Naive thymus-derived CD4-positive, alpha-beta T cell (primary cell): ENCODE measurements at places on chromosomes 3 and 15. TPM values are rescaled to one million over a fixed set of nuclear protein-coding genes. Genes with fewer than 3 reads are reported as not detected.

DNA sequence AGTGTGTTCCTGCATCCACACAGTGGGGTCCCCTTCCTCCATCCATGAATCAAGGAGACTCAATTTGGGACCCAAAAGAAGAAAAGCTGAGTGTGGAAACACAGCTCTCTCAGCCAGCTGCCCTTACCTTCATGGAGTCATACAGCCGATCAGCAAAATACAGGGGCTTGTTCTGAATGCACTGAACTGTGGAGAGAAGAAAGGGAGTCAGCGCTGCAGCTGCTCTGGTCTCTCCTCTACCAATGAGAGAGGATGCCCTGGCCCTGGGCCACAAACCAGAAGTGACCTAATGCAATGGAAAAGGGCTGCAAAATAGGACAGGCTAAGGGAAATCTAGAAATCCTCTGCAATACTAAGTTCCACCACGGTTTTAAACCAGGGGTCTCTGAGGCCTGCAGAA, 46.7 kb downstream of the ANXA2 start:
- H3K4me3 ChIP-seq = no peak overlapping the region
- no peaks in the 10 kb centered on the region for H3K4me1 ChIP-seq
- no peaks in the 10 kb centered on the region for H3K27me3 ChIP-seq

DNA sequence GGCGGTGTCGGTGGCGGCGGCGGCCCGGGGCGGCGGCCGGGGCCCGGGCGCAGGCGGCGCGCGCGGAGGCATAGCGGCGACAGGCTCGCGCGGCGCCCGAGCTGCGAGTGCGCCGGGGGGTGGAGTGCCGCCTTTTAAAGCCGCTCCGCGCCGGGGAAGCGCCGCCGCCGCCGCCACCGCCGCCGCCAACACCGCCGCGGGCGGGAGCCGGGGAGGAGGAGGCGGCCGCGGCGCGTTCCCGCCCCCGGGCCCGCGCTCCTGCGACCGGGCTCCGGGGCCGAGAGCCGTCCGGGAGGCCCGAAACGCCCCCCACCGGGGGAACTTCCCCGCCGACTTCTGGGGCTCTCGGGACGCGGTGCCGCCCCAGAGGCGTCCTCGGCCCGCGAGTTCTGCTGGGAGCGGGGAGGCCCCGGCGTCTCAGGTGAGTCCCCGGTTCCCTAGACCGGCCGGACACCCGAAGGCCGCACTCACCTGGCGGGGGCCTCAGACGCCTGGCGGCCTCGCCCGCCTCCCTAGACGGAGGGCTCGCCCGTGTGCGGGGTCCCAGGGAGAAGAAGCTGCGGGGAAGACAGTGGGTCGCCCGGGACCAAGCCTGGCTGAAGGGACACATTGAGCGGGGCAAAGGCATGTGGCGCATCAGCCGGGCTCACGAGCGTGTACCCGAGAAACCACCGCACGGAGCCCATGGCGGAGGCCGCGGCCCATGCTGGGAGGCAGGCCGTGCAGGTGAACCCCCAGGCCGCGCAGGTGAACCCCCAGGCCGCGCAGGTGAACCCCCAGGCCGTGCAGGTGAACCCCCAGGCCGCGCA, at the start of gene PCSK6:
Gene PCSK6, minus strand, starts transcription at position 109 of the 809 bp plus-strand sequence. Its CDS starts 37 bp downstream, at position 72.
- no peak for DNase-seq
- no peaks in the 10 kb centered on the region for H3K4me1 ChIP-seq
- no peaks in the 10 kb centered on the region for H3K27me3 ChIP-seq
- no peak within 1 kb of the TSS for H3K27ac ChIP-seq
- H3K4me3 ChIP-seq = no peak within 1 kb of the TSS

- no peaks in the 10 kb centered on the region for H3K27me3 ChIP-seq
- H3K27ac ChIP-seq = no peak overlapping the region
- no peaks in the 10 kb centered on the region for H3K4me1 ChIP-seq
- H3K36me3 ChIP-seq = no peaks in the 10 kb centered on the region
Observed at GRCh38 chr3:13711911-13712650, 163.2 kb downstream of the FBLN2 start.

- H3K27ac ChIP-seq = no peak overlapping the region
- no peak overlapping the region for H3K4me3 ChIP-seq
- H3K27me3 ChIP-seq = no peaks in the 10 kb centered on the region
Observed at GRCh38 chr3:158794936-158795518, 6.8 kb upstream of the MFSD1 start.

DNA sequence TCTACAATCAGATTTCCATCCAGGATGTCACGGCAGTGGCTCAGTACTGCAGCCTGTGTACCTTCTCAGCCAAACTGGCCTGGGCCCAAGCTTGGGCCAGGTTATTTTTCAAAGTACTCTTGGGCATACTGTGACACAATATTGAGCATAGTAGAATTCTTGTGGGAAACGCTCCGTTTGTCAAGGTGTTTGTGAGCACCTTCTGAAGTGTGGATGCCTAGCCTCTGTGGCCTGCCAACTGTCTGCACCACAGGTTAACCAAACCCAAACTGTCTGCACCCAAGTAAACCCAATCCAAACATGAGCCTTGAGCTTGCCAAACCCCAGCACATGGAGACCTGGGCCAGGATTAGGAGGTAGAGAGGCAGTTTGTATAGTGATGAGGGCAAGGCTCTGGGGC, 25.4 kb downstream of the CTDSPL start:
- no peaks in the 10 kb centered on the region for H3K27me3 ChIP-seq
- H3K4me1 ChIP-seq = no peaks in the 10 kb centered on the region
- H3K4me3 ChIP-seq = no peak overlapping the region
- DNase-seq = no peak
- H3K36me3 ChIP-seq = no peaks in the 10 kb centered on the region

DNA sequence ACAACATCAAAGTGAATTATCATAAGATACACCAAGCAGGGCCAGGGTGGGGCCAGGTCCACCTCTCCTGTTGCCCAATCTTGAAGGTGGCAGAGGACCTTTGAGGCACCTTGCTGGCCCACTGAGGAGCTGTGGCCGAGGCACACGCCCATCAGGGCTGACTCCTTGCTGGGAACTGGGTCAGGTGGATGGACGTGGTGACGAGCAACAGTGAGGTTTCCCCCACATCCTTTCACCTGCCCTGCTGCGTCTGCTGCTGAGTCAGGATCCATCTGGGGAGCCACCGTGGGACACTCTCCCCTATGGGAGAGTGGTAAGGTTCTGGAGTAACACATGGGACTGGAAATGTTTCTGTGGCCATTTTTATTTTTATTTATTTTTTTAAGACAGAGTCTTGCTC, 17.3 kb upstream of the FURIN start:
- no peak overlapping the region for H3K27ac ChIP-seq
- no peak for DNase-seq
- H3K4me3 ChIP-seq = no peak overlapping the region
- no peaks in the 10 kb centered on the region for H3K36me3 ChIP-seq

GRCh38 chr15:33104212-33104611, 90.3 kb downstream of the FMN1 start:
- H3K4me3 ChIP-seq = no peak overlapping the region
- no peak for DNase-seq

- H3K27me3 ChIP-seq = no peaks in the 10 kb centered on the region
- H3K27ac ChIP-seq = no peak overlapping the region
- H3K36me3 ChIP-seq = no peaks in the 10 kb centered on the region
- no peak overlapping the region for H3K4me3 ChIP-seq
- no peaks in the 10 kb centered on the region for H3K4me1 ChIP-seq
Observed at GRCh38 chr3:20008646-20009045, 3.4 kb downstream of the PP2D1 start.

GRCh38 chr3:157297328-157297915, 137.5 kb upstream of the CCNL1 start:
- no peak for DNase-seq
- no peak overlapping the region for H3K27ac ChIP-seq
- H3K4me1 ChIP-seq = no peaks in the 10 kb centered on the region
- no peaks in the 10 kb centered on the region for H3K27me3 ChIP-seq
- H3K4me3 ChIP-seq = no peak overlapping the region

GRCh38 chr3:25403968-25404367, 24.1 kb upstream of the RARB start:
- H3K4me3 ChIP-seq = no peak overlapping the region
- H3K4me1 ChIP-seq = no peaks in the 10 kb centered on the region
- no peak for DNase-seq
- H3K27me3 ChIP-seq = no peaks in the 10 kb centered on the region
- H3K27ac ChIP-seq = no peak overlapping the region
- H3K36me3 ChIP-seq = no peaks in the 10 kb centered on the region

Gene ACOX2
- polyA plus RNA-seq = not detected

Gene STAC
- not detected for polyA plus RNA-seq

Gene APH1B
- 11.4 TPM for polyA plus RNA-seq

Gene MAGI1
- not detected for polyA plus RNA-seq

Gene BOC
- polyA plus RNA-seq = not detected

Gene PPM1L
- 0.48 TPM for polyA plus RNA-seq

Gene FRMD5
- polyA plus RNA-seq = 0.31 TPM

Gene RAB8B
- polyA plus RNA-seq = 30.4 TPM

Gene TRH
- not detected for polyA plus RNA-seq
